Neural progenitor cell (in vitro differentiated cells): ENCODE measurements at places on chromosomes 16 and 17.

GRCh38 chr17:9498490-9498889 lies 77.1 kb downstream of the STX8 start:
- no peak for DNase-seq

DNA sequence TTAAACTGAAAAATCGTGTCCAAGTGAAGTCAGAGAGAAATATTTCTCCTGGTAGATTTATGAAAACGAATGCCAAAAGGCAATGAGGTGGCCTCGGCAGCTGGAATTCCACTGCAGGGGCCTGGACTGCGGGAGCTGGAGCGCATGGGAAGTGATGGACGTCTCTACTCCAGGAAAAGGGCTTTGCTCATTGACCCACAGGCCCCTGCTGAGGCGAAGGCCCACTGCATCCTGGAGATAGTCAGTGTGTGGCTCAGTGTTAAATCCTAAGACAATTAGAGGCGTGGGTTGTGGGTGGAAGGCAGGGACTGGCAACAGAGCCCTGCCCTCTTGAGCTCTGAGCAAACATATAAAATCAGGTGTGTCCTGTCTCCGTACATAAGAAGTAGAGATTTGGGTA lies 191.4 kb downstream of the SLC39A11 start:
- DNase-seq: peak; percentile 37

GRCh38 chr17:76153640-76154039 lies 12.6 kb upstream of the FOXJ1 start:
- peak; percentile 57 for DNase-seq

GRCh38 chr16:67464565-67464964 lies 16.4 kb downstream of the ATP6V0D1 start:
- DNase-seq: no peak

DNA sequence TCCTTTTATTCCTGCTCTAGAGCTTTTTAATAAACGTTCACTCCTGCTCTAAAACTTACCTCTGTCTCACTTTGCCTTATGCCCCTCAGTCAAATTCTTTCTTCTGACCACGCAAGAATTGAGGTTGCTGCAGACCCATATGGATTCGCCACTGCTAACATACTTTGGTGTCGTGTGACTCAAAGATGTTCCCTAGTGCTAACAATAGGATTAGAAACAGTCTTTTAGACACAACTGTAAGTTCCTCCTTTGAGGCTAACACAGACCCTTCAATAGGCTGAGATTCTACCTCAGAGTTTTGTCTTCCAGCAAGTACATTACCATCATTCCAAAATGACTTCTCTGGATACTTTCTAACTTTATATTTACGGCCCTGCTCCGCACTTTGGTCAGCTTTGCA lies 149.5 kb upstream of the COX10 start:
- DNase-seq: no peak
